NCI-H187 treated with DMSO at 0.1 percent for 48 hours (cell line): ENCODE measurements at places on chromosomes 12 and 14.

GRCh38 chr14:61754627-61755381 is 7.4 kb upstream of the SNAPC1 start:
- DNase-seq = no peak

DNA sequence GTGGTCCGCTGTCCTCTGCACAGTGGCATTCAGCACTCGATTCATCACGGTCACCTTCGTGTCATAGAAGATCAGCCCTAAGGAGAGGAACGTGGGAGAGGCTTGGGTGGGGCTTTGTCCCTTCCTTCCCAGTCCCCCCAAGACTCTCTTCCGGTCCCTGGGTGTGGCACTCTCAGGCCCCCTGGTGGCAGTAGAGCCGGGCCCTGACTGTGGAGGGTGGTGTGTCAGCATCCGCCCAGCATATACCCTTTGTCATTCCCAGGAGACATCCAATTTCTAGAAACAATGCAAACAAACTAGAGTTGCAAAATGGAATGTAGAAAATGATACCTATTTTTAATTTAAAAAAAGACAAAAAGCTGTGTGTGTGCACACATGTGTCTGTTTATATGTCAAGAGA is 45.0 kb downstream of the TRAFD1 start:
- DNase-seq = no peak

- no peak for DNase-seq
These were observed 99.3 kb downstream of the SPTSSA start for GRCh38 chr14:34362641-34363251.

GRCh38 chr14:77098529-77099353 is 683 bp downstream of the CIPC start:
- no peak for DNase-seq

- no peak for DNase-seq
These were observed 55.5 kb upstream of the DYRK2 start for GRCh38 chr12:67593041-67593440.

- peak; percentile 77 for DNase-seq
These were observed 23.2 kb downstream of the HSPB8 start for GRCh38 chr12:119201789-119202543.

DNA sequence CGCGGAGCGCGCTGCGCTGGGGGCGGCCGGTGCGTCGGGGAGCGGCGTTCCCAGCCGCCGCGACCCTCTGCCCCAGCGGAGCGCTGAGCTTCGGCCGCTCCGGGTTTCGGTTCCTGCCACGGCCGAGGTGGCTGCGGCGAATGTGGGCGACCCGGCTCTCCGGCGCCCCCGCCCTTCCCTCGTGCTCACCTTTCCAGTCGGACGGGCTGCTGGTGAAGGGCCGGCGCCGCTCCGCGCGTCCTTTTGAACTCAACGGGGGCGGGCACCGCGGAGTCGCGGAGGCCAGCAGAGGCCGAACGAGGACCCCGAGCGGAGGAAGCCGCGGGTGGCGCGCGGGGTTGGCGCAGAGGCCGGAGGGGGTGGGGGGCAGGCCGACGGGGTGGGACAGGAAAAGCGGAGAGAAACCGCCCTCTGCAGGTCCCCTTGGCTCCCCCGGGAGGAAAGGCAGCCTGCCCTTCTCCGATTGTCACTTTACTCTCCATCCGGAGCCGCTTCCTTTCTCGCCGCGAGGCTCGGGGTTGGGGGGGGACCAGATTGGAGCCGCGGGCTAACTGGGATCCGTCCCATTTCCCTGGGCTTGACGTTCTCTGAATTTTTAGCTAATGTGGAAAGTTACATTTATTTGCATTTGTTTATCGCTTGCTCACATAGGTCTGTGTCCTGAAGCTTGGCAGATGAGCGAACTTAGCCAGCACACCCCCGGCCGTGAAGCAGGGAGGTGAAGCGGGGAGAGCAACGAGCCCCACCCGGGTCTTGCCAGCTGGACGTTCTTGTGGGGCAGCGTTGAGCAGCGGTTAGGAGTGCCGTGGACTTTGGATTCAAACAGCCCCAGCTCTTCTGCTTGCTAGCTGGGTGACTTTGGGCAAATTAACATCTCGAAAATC is at the start of gene SMAGP:
SMAGP (minus strand) TSS at position 349 of the 884 bp plus-strand sequence. CDS start 1,137 bp downstream, outside the sequence.
- DNase-seq = no peak

DNA sequence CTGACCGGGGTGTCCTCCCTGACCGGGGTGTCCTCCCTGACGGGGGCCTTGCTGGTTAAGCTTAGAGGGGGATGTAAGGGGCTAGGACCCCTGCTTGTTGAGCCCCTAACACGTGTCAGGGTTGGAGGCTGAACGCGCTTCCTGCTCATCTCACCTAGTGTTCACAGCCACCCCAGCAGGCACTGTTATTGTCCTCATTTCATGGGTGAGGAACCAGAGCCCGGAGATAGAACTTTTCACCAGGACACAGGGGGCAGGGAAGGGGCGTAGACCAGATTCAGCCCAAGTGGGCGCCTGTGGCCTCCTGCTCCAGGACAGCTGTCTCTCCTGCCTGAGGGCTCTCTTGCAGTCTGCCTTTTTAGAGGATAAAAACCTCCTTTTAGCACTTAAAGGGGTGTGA is 236.3 kb downstream of the GLT1D1 start:
- no peak for DNase-seq

GRCh38 chr12:7434670-7435069 is 9.3 kb downstream of the CD163L1 start:
- DNase-seq = no peak

GRCh38 chr14:61108496-61109141 is 127.6 kb downstream of the SLC38A6 start:
- no peak for DNase-seq

GRCh38 chr14:95519699-95520098 is 3.2 kb upstream of the SYNE3 start:
- DNase-seq = no peak

DNA sequence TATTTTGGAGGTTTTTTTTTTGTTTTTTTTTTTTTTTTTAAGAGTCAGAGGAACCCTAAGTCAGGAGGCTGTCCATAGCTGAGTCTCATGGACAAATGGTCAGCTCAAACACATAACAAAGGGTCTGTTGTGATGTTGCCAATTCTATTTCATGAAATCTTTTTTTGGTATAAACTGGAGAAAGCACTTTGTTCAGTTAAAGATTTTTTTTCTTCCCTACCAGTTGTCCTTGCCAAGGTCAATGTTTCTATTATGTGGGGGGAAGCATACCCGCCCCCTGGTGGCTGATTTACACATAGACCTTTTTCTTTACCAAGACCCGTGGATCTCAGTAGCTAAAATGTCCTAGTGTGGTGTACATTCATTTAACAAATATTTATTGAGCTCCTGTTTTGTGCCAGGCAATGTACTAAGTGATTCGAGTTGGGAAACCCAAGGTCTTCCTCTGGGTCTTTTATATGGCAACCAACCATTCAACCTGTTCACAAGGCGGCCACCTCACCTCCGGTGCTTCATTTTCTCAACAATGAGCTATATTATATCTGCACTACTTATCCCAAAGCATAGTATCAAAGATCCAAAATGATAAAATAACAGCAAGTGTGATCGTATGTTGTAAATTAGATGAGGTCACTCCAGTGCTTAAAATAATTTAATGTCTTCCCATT is 214.5 kb downstream of the PAH start:
- no peak for DNase-seq

- DNase-seq = no peak
These were observed 15.0 kb downstream of the ACACB start for GRCh38 chr12:109131154-109132050.

GRCh38 chr12:4416276-4416675 is 29.3 kb downstream of the FGF6 start:
- DNase-seq = no peak

DNA sequence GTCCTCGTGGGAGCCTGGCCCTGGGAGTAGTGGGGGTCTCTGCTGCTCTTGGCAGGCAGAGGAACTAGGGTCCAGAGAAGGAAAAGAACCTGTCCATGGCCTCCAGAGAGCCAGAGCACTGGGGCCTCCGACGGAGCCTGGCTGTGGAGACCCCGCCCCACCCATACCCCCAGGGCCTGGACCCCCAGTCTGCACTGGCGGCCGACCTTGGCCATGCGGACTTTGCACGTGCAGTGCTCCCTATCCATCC is 1.1 kb downstream of the BEGAIN start:
- no peak for DNase-seq

GRCh38 chr14:64209444-64210131 is 84.6 kb downstream of the ESR2 start:
- no peak for DNase-seq

GRCh38 chr14:85572845-85573244 is 42.9 kb downstream of the FLRT2 start:
- no peak for DNase-seq

- DNase-seq = no peak
These were observed 8.9 kb upstream of the RAP1B start for GRCh38 chr12:68601767-68602166.

DNA sequence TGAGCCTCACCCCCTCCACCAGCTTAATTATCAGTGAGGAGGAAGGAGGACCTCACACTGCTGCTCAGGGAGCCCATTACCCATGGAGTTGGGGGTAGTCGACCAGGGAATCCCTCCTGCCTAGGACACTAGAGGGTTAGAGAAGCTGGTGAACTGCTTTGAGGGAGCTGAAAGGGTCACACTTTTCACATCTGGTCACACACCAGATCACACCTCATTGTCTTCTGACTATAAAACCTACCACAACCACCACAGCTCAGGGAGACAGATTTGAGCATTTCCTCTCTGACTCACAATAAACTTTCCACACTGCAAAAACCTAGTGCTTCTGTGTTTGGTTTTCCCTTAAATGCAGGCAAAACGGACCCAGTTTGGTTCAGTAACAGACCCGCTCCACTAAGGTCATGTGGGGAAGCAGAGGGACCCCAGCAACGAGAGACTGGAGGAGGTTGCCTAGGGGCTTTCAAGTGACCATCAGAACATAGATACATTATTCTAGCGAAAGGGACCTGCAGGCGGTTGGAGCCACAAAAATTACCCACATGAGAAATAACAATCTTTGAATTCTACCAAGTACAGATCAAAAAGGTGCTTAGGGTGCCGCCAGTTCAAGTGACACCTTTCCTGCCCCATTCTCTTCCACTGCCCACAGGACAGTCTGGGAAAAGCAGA is 151.4 kb upstream of the AVPR1A start:
- DNase-seq = no peak

- no peak for DNase-seq
These were observed 202.7 kb upstream of the GARIN6 start for GRCh38 chr12:99444859-99445316.

DNA sequence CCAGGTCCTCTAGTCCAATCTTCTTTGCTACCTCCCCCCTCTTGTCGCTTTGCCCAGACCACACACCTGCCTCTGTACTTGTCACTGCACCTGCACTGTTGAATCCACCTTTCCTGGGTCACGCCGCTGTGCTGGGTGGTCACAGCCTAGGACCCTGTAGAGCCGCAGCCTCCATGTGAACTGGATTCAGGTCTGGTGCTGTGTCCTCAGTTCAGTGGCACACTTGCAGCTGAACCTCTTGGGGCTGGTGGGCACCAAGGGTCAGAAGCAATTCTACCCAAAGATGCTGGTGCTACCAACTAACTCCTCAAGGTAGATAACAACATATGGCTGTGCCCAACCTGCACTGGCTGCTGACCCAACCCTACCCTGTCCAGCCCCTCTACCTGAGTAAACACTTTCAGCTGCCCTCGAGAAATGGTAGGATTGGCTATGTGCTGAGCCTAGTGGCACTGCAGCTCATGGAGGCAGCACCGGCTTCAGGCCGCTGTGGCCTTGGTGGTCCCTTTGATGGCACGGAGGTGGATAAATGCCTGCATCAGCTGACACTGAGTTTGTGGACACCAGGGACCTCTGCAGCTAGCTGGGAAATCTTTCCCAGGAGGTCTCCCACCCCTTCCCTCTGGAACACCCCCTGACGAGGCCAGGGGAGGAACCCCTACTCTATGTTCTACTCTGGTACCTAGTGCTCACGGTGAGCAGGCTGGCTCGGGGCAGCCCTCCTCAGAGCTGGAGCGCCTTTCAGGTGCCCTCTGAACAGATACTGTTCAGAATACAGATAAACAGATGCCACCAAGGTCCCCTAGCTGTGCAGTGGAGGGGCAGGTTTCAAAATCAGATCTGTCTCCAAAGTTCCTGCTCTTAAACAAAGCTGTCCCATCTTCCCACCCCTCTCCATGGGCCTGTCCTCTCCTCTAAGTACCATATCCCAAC is 14.3 kb downstream of the AGAP2 start:
- no peak for DNase-seq

DNA sequence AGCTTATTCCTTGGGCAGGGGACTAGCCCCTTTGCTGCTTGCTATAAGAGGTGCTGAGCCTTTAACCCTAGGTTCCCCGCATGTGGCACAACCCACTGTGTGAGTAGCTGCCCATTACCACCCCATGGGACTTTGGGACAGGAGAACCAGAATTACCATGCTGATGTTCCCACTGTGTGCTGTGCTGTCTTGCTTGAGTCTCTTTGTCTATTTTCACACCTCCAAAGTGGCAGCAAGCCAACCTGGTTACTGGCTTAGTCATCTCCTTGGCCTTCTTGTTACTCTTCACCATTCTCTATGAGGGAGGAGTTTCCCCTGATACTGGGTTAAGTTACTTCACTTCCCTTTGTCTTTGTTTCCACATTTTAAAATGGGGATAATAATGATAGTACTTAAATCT is 73.4 kb upstream of the ETV6 start:
- no peak for DNase-seq

DNA sequence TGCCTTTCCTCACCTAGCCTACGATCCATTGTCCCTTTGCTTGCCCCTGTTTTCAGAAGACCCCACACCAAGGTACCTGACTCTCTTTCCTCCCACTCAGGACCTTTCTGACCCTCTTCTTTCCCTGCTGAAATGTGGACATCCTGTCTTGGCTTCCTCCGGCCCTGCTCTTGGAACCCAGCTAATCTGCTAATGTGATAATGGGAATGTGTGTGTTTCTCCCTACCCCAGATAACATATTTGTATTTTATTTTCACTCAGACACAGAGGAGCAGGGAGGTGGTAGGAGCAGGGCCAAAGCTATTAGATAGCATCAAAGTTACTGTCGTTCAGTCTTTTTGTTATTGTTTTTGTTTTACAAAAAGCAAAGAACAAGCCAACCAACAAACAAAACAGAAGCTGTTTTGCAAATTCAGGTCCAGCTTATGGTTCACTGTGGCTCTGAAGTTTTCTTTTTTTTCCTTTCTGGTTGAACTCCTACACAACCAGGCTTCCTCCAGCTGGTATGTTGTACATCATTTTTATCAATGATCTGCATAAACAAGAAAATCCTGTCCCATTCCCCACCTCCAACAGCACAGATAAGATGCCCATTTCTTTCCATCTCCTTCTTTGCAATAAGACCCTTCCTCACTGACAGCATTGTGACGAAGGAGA is 137.3 kb downstream of the C12orf75 start:
- no peak for DNase-seq

GRCh38 chr12:1606021-1606622 is 11.7 kb upstream of the FBXL14 start:
- no peak for DNase-seq

DNA sequence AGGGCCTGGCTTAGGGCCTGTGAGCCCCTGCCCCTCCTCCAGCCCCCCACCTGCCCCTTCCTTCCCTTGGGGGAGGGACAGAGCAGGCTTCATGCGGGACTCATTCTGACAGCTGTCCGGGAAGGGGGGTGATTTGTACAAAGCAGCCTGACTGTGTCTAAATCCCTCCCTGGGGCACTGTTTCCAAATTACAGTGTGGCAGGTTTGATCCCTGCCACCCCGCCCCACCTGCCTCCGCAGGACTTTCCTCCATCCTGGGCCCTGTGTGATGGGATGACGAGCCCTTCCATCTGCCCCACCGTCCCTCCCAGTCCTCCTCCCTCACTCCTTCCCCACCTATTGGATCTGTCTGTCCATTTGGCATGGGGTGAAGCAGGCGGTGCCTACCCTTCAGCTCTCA is 363.9 kb downstream of the BCL11B start:
- no peak for DNase-seq
